Activated CD4-positive, CD25-positive, alpha-beta regulatory T cell treated with anti-CD3 and anti-CD28 coated beads, Interleukin-2, amount 50 U/mL, for 24 hours (primary cell): ENCODE measurements at places on chromosomes 16 and 17.

GRCh38 chr17:82019690-82020571 is 2.7 kb downstream of the CENPX start:
- no peak for ATAC-seq

DNA sequence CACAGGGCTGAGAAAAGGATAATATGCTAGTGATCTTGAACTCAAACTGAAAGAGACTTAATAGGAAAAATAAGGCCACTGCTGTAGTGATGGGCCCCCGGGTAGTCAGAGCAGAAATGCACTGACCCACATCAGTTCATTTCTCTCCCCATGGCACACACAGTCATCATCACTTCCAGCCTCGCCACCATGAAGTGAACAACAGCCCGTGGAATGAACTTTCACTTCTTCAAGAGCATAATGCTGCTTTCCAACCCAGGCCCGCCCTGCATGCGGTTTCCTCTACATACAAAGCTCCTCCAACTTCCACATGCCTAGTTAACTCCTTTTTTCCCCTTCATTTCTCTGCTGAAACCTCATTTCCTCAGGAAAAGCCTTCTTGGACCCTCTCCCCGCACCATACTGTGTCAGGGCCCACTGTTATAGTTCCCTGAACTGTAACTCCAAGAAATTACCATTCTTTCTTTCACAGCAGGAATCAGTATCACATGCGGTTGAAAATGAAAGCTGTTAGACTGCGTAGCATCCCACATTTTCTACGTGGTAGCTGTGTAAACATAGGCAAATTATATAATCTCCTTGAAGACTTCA is 65.8 kb upstream of the SMIM36 start:
- peak; percentile 70 for ATAC-seq

DNA sequence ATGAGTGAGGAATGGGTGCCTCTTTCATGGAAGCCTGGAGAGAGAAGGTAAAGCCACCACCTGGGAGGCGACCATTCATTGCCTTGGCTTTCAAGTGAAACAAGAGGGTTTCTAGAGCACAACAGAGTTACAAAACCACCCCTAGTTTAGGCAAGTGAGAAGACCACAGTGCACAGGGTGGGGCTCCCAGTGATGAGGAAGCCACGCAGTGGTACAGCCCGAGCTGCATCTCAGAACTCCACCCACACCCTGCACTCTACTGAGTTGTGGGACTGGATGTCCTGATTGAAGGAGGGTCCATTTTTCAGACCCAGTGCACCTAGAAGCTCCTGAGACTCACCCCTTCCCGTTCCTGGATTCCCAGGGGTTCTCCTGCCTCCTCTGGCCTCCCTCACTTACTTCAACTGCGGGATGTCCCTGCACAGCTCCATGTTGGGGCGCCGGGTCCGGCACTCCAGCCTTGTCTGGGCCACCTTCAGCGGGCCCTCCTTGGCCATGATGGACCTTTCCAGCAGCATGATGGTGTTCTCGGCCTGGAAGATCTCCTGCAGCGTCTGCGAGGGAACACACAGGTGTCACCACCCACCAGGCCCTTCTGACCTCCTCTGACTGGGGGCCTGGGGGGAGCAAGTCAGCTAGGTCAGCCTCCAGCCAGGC is 55.1 kb upstream of the EMP2 start:
- ATAC-seq, result no peak

DNA sequence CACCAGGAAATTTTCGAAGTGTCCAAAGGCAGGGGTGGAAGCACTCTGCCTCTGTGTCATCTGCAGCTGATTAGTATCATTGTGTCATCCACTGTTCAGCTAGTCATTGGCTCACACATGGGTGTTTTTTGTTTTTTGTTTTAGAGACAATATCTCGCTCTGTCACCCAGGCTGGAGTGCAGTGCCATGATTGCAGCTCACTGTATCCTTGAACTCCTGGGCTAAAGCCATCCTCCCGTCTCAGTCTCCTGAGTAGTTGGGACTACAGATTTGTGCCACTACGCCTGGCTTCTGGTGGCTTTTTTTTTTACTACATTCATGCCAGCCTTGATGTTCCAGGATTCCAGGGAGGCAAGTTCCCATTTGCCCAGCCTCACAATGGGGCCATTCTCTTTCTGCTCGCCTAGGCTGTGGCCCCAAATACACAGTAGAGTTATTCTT is 32.5 kb upstream of the MYO18A start:
- no peak for ATAC-seq

- ATAC-seq, result peak; percentile 38
Measured at GRCh38 chr16:22161999-22162655, at the start of gene SDR42E2. Gene SDR42E2, plus strand, starts transcription at chr16:22162506. Its CDS starts 3,077 bp downstream, at chr16:22165583.

DNA sequence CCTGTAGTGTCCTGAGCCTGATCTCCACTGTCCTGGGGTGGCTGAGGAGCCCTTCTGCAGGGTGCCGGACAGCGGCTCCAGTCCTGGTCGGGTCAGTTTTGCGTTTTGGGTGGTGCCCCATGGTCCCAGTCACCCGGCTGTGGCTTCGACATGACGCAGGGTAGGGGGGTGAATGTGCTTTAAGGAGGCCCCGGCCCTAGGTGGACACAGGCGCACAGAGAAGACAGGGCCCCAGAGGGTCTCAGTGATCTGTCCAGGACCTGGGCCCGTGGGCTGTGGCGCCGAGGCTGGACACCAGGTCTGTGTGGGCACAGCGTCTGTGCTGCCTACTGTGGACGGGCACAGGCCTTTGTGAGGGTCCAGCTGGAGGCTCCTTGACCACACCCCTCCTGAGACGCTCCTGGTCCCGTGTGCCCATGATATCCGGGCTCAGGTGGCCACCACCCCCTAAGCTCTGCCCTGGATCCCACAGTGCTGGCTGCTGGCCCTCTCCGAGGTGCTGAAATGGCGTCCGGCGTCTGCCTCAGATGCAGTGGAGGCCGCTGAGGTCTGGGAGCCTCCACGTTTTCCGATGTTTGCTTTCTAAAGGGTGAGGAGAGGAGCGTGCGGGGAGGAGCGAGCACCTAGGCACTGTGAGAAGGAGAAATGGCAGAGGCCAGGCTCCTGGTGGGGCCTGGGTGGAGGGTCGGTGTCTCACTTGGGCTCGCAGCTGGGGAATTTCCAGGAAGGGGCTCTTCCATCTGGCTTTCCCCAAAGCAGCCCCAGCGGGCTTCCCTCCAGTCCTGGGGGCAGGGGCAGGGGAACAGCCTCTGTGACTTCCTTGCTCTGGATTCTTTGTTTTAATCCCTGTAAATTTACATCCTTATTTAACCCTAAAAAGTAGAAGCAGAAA is 56.1 kb upstream of the ACSF3 start:
- peak; percentile 45 for ATAC-seq

DNA sequence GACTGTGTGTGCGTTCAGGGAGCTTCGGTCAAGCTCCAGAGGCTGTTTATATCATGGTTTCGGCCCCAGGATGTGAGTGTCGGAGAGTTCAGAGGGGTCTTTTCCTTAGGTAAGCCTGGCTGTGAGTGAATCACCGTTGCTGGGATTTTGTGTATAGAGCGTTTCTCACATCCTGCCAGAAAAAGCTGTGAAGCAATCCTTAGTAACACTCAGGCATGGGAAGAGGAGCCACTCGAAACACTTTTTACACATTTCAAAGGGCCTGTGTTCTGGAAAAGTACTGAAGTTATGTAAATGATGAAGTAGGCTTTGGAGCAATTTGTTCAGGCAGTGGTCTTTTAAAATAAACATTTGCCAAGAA is 662 bp downstream of the PGS1 start:
- ATAC-seq, result no peak

- no peak for ATAC-seq
Measured at GRCh38 chr16:29743827-29744531, 1.8 kb downstream of the C16orf54 start.

- no peak for ATAC-seq
Measured at GRCh38 chr17:50115756-50116155, 14.2 kb downstream of the SAMD14 start.

GRCh38 chr17:66461343-66461995 is 159.1 kb downstream of the PRKCA start:
- no peak for ATAC-seq
